Chondrocyte (in vitro differentiated cells): ENCODE measurements at places on chromosomes 5 and 9. TPM values are rescaled to one million over a fixed set of nuclear protein-coding genes. Genes with fewer than 3 reads are reported as not detected.

- no peak for DNase-seq
Observed at GRCh38 chr5:42949348-42950115, 90.6 kb downstream of the ANXA2R start.

DNA sequence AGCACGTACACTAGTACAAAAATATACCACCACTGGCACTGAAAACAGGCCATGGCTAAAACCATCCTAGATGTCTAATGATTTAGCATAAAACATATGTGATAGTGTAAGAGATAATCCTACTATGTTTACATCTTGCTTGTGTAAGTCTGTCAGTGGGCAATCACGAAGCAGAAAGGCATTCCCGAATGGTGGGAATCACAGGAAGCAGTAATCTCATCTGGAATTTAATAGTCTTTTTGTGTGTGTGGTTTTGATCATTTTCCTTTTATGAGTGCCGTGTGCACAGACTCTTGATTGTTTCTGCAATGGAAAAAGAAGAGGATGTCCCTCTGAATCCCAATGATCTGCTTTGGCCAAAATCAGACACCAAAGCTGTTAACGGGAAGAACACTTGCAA, 200.5 kb downstream of the EBF1 start:
- no peak for DNase-seq

DNA sequence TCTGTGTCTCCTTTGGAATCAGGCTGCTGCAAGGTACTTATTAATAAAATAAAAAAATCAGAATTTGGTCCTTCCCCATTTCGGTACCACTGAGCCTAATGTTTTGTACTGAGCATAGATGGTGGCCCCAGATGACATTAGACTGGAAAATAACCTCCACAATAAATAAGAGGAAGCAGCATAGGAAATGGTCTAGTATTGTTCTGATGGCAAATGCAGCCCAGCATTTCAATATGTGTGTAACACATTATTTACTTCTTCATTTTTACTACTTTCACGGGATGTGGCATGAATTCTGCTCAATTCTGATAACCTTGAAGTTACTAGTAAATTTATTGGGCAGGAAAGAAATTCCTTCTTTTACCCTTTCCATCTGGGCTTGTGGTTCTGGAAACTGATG, 295.6 kb downstream of the ADGRV1 start:
- DNase-seq: no peak

DNA sequence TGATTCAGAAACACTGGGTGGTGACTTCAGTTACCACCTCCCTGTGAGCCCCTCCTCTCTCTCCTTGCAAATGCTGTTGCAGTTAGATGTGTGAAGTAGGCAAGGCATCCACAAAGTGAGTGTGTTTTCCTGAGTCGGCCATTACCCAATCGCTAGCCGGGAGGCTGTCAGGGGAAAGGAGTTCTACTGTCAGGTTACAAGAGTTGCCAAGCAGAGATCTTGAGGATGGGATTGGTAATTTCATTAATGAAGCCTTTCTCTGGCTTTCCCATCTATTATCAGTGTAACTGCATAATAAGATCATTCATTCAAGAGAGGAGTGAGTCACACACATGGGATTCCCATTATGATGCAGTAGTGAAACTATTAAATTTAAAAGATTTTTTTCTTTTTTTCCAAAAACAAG, 106.9 kb downstream of the GLDC start:
- DNase-seq: no peak

NCS1 gene
- total RNA-seq: 50.0 to 59.5 TPM (median 56.6 TPM) in 3 replicates

CCIN gene
- 2.4 to 2.7 TPM (median 2.4 TPM) in 3 replicates for total RNA-seq

SPACA9 gene
- total RNA-seq: 3.3 to 5.4 TPM (median 3.7 TPM) in 3 replicates
